IPS-NIHi11 (cell line): ENCODE measurements at places on chromosomes 2 and 18.

GRCh38 chr18:12391487-12392165 lies 14.6 kb upstream of the AFG3L2 start:
- peak; percentile 46 for DNase-seq

- no peak for DNase-seq
Measured at GRCh38 chr2:184316921-184317320, 281.4 kb upstream of the ZNF804A start.

- DNase-seq: no peak
Measured at GRCh38 chr18:36756242-36756641, 72.6 kb downstream of the TPGS2 start.

DNA sequence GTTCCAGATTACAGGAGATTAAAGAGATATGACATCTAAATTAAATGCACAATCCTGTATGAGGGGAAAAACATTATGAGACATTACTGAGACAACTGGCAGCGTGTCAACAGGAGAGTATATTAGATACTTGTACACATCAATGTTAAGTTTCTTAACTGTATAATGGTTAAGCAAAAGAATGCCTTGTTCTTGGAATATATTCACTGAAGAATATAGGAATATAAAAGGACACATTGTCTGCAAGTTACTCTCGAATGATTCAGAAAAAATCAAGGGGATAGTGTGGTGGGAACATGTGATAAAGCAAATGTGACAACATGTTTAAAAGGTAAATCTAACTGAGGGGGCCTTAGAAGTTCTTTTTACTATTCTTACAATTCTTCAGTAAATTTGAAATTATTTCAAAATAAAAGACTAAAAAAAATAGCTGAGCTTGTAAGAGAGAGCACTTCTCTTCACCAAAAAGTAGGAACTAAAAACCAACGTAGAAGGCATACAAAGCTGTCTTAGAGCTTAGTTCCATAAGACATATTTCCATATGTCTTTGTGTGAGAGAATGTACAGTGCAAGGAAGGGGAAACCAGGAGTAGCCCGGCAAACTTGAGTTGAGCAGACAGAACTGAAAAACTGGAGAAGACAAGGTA lies 7.5 kb downstream of the WDPCP start:
- no peak for DNase-seq

GRCh38 chr2:144027593-144027992 lies 492.3 kb downstream of the ZEB2 start:
- DNase-seq: no peak

DNA sequence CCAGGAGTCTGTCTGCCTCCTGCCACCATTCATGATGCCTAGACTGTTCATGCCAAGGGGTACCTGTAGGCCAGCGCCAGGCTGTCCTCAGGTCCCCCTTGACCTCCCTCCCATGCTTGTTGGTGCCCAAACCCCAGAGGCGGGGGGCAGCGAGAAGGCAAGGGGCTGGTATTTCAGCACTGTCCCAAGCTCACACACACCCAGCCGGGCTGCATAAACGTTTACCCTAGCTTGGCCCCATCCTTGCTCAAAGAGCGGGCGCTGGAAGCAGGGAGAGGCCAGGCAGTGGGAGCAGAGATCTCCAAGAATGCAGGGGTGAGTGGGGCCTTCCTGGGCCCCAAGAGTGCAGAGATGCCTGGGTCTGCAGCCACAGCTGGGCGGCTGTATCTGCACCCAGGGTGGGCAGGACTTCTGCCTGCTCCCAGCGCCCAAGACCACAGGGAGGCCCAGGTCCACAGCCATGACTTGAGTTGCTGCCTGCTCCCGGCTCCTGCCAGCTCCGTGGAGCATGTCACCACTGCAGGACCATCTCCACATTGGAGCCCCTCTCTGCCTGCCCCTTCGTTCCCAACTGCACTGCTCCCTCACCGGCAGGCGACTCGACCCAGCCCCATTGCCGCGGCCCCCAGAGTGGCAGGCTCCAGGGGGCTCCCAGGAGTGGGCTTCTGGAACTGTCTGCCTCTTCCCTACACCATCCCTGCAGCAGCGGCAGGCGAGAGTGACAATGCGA lies 616.6 kb downstream of the METTL4 start:
- DNase-seq: no peak

GRCh38 chr2:176999301-176999700 lies 213.3 kb upstream of the HNRNPA3 start:
- no peak for DNase-seq

DNA sequence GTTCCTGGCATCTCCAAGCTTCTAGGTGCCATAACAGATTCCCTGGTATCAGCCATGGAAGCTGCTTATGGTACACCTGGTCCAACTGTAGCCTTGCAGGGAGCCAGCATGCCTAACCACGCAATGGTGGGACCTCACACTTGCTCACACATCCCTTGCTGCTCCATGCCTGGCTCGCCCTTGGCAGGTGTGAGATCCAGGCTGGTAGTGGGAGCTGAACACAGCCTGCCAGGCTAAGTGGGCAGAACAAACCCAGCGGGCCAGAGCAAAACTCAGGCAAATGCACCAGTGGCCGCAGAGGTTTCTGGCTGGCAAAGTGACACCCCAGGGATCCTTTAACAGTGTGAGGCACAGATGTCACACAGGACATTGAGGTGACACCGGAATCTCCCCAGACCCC lies 185.8 kb downstream of the NDUFA10 start:
- DNase-seq: no peak

GRCh38 chr2:56266761-56267414 lies 83.1 kb downstream of the CCDC85A start:
- DNase-seq: no peak

DNA sequence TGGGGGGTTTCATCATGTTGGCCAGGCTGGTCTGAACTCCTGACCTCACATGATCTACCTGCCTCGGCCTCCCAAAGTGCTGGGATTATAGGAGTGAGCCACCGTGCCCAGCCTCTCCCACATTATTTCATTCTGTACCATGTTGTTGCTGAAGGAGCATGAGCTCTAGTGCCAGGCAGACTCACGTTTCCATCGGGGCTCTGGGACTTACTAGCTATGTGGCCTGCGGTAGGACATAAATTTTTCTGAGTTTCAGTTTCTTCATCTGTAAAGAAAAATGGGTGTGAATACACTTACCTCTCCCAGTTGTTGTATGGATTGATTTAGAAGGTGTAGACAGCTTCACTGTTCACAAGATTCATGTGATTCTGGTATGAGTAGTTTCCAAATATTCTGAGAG lies 30.8 kb upstream of the CCL20 start:
- DNase-seq: no peak

GRCh38 chr2:97697252-97698235 lies 15.8 kb upstream of the ZAP70 start:
- peak; percentile 83 for DNase-seq

DNA sequence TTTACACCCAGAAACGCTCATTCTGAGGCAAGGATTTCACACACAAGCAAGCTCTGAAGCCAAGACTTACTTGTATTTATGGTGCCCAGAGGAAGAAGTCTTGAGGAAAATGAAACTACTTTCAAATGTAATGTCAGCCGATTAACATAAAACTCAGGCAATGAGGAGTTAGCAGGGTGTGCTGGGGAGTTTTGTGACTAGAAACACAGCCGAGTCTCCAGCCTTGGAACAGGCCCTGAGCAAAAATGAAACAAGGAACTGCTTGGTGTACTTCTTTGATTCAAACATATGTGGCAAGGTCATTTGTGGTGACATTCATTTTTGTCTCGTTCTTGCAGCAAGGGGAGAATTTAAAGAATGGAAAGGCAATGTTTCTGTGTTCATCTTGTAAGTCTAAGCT lies 4.5 kb downstream of the DYTN start:
- no peak for DNase-seq

- DNase-seq: no peak
Measured at GRCh38 chr2:137670111-137670510, 294.2 kb upstream of the HNMT start.

DNA sequence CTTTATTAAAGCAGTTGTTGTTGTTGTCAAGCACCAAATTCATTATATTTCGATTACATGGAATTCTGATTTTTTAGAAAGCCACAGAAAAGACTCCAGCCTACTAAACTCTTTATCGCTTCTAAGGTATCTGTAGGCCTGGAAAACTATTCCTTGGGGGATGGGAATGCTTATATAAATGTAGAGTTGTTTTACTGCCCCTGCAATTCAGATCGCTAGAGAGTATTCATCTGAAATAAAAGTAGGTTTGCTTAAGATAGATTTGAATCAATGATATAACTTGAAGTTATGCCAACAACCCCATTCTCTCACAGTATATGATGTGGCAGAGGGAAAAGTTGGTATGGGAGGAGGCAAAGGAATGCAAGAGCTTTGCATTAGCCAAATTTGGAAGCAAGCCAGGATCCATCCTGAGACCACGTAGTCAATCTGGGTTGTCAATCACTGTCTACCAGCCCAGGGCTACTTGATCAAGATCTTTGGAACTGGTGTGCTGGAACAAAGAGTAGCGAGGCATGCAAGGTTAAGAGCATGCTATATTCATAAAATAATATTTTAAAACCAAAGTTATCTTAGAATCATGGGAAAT lies 95.9 kb downstream of the LYPD6B start:
- DNase-seq: no peak

DNA sequence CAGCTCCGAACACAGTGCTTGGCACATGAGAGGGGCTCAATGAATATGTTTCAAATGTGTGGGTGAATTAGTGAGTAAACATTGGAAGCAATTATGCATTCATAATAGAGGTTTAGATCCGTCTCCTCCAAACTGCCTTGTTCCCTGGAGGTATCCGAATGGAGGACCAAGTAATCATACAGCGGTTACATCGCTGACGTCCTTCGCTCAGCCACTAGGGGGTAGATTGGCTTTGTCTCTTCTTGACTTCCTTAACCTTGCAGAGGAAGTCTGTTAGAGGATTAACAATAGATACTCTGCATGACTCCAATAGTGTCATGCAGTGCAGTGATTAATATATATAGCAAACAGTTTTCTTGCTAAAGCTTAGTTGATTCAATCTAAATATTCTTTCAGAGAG lies 517.0 kb downstream of the PTPRM start:
- DNase-seq: peak; percentile 81

DNA sequence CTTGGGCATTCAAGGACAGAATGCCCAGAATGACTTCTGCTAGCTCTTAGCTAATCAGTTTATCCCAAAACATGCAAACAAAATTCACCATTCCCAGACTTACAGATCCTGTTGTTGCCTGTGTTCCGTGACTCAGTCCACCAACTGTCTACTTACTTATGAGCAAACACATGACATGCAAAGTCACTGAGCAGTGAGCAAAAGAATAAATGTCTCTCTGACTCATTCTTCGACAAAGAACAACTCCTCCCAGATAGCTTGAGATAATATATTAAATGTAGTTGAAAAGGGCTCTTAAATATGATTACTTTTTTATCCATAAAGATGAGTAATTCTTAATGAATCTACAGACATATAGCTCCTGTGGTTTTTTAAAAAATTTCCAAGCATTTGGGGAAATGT lies 9.0 kb upstream of the CREG2 start:
- DNase-seq: no peak

DNA sequence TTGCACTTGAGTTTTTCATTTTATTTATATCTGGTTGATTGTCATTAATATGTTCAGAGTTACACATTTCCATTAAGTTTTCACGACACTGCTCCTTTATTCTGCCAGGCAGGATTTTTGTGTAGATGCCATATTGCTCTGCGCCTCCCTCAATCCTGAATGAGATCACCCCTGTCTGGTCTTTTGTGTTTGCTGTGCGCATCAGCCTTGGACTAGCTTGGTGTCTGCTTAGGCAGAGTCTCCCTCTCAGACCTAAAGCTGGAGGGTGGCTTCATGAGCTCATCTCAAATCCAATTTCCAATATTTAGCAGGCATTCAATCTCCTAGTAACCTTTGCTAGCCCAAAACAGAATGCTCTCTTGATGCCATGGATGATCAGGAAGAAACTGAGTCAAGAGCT lies 137.4 kb downstream of the SMAD7 start:
- DNase-seq: no peak

DNA sequence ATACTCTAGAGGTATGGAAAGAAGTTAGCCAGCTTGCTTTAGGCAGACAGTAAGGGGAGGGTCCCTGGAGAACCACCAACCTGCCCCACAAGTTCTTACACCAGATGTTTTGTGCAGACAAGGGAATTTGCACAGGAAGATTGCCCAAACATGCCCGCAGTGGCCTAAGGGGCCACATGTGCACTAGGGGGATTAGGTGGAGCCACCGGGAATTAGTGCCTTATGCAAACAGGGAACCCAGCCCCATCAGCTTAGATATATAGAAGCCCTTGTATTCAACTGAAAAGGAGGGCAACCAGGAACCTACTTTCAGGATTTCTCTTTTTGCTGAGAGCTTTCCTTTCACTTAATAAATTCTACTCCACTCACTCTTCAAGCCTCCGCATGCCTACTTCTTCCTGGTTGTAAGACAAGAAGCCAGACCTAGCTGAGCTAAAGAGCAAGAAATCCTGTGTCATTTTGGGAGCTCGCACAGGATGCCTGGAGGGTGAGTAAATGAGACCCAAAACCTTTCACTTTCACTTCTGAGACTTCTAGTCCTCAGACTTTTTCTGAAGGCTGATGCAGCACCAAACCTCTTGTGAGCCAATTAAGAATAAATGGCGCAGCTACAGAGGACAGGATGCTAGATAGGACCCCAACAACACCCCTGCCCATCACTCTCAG lies 146.3 kb downstream of the GCA start:
- no peak for DNase-seq

DNA sequence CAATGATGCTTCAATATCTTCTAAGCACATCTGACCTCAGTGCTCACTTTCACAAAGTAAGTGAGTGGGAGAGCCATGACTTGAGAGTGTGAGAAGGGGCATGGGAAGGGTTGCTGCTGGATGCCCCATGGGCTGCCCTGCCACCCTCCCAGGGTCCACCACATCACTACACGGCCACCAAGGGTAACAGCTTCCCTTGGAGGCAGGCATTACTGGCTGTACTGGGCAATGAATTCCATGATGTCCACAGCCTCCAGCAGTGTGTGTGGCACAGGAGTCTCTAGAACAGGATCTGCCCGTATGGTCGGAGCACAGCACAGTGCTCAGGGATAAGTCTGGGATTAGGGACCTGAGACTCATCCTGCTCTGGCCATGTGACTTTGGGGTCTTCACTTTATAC lies 481.0 kb upstream of the MYT1L start:
- no peak for DNase-seq

DNA sequence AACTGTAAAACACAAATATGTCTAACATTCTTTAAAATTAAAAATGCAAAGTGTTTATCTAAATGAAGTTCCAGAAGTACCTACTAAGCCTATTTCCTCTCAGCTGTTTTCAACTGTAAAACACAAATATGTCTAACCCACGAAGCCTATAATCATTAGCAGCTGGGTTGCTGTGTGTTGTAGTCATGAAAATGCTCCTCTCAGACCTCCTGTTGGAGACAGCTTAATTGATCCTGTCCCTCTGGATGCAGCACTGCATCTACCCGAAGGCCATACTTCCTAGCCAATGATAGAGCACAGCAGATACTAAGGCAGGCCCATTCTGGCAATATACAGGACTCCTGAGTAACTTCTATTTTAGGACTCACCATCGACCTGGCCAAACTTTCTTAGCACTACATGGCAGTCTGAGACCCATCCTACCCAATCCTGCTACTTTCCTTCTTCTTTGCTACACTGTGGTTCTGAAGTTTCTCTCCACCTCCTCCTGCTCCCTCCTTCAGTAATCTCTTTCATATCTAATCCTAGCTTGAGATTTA lies 92.5 kb upstream of the RBBP8 start:
- no peak for DNase-seq

GRCh38 chr18:59200787-59201186 lies 19.2 kb upstream of the GRP start:
- DNase-seq: no peak
